ENCODE measurements at places on chromosomes 4 and X.

GRCh38 chrX:109902665-109903064, 100.2 kb upstream of the TMEM164 start:
- no peak for DNase-seq

GRCh38 chr4:41174444-41174843, 39.9 kb downstream of the APBB2 start:
- DNase-seq = no peak

- no peak for DNase-seq
Observed at GRCh38 chr4:53321151-53321983, 44.5 kb downstream of the SCFD2 start.

- no peak for DNase-seq
Observed at GRCh38 chr4:152016303-152016620, 255.5 kb upstream of the GATB start.

DNA sequence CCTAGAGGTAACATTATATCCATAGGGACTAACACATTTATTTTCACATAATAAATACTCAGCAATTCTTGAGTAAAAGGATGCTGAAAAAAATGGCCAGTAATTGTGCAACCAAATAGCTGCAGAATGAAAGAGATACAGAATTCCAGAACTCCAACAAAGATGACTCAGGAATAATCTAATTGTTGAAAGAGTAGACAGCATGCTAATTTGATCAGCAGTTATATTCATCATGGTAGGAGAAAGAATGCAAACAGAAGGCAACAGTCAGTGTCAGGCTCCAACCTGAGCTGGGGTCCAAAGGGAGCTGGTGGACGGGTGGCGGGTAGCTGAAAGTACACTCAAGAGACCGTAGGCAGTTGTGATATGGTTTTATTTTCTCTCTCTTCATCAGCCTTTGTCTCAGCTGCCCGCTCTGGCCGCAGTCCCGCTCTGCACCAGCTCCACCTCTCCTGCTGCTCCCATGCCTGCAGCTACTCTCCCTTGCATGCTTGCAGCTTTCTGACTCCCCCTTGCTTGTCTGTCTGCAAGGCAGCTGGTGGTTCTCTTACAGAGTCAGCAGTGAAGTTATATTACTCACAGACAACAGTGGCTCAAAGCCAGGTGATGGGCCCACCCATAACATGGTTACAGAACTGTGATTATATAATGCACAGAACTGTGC, 1150.1 kb downstream of the STIM2 start:
- DNase-seq = no peak

DNA sequence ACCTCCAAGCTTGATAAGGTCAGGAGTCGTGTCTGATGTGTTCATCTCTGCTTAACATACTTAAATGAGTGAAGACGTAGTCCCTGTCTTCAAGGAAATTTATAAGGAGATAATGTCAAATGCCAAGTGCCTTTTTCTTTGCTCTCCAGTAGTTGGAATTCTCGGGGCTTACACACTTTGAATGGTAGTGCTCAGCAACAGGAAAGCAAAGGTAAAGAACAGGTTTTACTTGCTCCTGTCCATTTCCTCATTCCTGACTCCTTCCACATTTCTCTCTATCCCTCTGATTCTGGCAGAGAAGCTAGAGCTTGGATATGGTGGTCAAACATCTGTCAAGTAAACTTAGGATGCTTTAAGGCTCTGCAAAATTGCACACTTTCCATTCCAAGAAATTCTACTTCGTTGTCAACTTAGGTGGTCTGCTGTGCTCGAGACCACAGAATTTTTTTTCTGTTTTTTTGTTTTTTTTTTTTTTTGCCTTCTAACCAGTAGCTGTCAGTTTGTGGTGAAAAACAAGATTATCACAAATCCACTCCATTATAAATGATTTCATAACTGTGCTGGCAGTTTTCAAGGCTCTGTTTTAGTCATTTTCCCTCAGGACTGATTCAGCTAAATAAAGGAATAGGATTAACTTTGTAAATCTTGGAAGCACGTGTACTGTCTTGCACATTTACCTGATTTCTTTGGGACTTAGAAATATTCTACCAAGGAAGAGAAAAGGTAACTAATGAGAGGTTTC, 180.8 kb upstream of the ANXA3 start:
- DNase-seq = peak; percentile 74

DNA sequence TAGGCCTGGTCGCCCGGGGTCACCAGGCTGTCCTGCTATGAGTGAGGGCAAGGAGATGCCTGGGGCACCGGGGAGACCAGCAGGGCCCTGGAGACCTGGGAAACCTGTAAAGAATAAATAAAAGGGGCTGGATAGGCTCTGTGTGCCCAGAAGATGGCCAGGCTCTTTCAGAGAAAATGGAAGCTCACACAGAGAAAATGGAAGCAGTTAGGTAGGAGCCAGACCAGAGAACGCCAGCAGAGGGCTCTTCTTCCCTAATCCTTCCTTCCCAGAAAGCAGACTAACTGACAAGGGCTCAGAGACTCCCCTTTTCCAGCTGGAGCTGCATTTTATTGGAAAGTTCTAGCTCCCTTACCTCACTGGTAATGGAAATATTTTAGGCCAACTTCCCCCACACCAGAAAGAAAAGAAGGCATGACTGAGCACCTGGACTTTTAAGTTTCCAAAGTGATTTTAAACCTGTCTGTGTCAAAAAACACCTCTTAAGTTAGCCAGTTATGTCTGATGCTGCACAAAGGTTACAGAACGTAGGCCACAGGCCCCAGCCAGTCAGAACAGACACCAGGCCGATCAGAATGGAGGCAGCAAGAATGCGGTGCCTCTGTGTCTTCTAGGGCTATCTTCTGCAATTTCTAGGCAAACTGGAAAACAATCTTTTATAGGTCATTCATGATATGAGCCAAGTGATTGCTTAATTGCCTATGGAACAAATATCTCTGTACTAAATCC, 74.0 kb downstream of the ATG4A start:
- no peak for DNase-seq

GRCh38 chr4:99483636-99484035, 27.2 kb upstream of the C4orf17 start:
- DNase-seq = no peak

DNA sequence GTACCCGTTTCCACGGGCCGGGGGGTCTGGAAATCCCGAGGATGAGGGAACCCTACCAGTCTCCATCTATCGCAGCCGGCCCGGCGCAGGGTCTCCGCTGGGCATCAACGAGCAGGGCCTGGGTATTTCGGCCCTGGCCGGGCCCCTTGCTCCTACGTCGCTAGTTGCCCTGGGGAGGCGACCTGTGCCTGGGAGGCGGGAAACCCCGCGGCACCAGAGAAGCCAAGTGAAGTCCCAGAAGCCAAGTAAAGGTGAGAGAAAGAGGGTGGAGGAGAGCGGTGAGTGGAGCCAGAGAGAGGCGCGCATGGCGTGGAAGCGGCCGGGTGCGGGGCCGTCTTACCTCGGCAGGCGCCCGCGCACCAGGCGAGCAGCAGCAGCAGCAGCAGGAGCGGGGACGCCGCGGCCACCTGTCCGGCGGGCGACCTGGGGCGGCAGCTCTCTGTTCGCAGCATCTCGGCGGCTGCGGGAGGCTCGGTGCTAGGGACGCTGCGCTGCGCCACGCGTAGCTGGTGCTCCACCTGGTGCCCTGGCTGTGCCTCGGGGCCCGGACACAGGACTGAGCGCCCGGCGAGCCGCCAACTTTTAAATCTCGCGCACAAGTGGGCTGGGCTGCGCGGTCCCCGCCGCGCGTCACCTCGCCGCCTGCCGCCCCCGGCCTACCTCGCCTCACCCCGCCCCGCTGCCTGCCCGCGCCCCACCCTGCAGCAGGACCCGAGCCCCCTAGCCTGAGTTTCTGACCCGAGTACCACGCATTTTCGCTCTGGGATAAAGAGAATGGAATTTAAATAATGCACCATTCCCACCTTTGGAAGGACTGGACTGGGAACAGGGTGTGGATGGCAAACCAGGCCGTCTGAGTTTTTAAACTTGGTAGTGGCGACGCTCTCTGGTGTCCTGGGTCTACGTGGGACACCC, at the start of gene NMU:
TSS of gene NMU (minus strand) at position 558 of the 915 bp plus-strand sequence. CDS start at position 452, 106 bp downstream.
- DNase-seq = peak; percentile 36

DNA sequence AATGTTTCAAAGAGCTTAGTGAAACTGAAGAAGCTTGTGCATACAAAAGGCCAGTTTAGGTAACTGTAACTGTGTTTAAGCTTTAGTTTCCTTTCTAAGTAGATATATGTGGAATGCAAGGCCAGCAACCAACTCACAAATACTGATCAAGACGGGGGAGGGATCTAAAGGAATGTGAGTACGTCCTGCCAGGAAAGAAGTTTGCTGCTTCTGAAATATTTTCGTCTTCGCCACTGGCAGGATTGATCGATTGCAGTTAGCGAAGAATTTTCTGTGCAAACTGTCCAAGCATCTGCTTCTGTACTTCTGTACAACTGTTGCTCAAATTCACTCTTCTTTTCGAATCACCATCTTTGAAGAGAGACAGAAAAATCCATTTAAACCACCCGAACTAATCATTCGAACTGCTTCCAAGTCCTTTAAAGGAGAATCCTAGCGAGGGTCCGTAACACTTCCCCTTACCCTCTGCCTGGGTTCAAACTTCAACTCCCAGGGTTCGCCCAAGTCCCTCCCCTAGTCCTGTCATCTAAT, 373 bp upstream of the INTS6L start:
- DNase-seq = no peak

- no peak for DNase-seq
Observed at GRCh38 chr4:67207941-67208441, 337.3 kb downstream of the CENPC start.

- no peak for DNase-seq
Observed at GRCh38 chrX:106588801-106589200, 23.0 kb upstream of the RADX start.

DNA sequence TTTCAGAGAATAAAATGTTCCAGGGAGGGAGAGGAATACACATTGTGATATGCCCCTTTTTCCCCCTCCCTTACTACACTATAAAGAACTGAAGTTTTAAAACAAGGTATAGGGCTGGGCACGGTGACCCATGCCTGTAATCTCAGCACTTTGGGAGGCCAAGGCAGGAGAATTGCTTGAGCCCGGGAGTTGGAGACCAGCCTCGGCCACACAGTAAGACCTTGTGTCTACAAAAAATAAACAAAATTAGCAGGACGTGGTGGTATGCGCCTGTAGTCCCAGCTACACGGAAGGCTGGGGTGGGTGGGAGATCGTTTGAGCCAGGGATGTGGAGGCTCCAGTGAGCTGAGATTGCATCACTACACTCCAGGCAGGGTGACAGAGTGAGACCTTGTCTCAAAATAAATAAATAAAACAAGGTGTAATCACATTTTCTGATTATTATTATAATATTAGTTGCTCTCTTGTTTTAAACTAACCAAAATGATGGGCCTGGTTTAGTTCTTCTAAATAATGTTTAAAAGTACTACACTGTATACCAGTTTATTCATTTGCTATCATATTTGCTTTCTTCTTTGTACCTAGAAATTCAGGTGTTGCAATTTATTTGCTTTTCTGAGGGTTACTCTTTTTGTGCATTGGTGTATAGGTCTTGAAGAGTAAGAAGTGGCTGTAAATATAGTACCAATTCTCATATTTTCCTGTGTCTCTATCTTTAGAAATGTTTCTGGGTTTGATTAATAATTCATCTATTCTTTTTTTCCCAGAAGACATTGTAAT, 8.8 kb downstream of the TBC1D8B start:
- DNase-seq = no peak

DNA sequence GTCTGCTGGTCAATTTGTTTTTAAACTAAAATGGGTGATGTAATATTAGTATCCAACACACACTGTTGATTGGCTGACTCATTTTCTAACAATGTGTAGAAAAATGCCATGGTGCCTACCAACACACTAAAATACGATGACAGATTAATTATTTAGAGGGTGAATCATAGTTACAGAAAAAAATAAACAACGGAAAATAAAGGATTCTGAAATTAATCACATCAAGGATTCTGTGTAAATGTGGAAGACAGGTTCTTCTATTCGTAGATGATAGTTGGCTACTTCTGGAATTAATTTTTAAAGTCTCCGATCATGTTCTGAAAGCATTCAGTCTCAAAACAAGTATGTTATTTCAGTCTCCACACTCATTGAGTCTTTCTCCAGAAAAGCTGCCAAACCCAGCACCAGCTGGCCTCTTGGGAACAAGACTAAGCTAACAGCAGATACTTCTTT, 8.2 kb upstream of the IQCM start:
- no peak for DNase-seq

DNA sequence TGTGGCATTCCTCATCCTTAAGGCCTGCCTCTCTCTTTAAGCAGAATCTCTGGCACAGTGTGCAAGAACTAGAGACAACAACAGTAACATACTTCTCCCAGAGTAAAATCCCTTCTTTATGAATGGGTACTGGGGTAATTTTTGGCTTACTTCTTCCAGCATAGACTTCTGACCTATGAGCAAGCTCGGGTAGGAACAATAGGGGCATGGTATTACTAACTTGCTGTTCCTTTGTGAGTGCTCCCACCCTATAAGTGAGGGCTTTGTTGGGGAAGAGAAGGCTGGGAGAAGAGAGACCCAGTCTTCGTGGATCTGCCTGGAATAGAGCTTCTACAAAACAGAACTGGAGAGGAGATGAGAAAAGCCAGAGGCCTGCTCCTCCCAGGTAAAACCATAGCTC, 30.2 kb downstream of the CLDN2 start:
- no peak for DNase-seq

DNA sequence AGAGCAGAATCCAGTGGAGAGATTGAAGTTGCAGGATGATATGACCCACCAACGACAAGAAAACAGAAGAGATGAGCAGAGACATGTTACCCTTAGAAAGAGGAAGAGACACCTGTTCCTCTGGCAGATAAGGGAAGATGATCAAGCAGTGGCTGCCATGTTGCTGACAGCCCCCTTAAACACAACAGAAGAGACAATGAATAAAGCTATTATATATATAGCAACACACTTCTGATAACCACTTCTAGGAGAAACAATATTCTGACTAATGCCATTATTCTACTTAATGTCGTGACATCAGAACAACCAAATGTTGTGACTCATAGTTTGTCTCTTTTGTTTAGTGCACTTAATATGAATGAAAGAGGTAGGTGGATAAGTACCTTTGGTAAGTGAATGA, 44.9 kb downstream of the SH3RF1 start:
- DNase-seq = no peak

DNA sequence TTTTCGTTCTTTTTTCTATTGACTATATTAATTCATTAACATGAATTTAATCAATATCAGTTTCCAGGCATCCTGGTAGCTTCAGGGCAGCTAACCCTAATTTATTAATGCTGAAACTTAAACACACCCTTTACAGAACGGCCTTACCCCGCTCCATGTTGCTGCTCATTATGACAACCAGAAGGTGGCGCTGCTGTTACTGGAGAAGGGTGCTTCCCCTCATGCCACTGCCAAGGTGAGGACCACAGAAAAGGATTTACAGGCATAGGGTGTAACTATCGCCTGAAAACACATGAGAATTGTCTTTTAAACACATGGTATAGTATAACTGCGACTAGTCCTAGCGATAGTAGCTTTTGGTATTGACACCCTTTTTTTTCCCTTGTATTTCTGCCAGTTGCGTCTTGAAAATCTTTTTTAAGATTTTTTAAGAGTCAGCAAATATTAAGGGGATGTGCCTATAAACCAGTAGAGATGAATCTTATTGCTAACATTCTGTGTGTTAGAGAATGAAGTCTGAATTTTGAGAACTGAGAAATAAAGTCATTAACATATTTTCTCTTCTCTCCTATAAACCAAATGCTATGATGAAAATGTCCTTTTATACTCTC, 229.0 kb downstream of the ANK2 start:
- DNase-seq = peak; percentile 34
